ENCODE measurements at places on chromosomes 3 and 15. TPM values are rescaled to one million over a fixed set of nuclear protein-coding genes. Genes with fewer than 3 reads are reported as not detected.

The BUB1B gene
- 31.5 TPM for total RNA-seq

The GPR156 gene
- 5.3 TPM for total RNA-seq

The TUBGCP5 gene
- 14.4 TPM for total RNA-seq

- H3K4me1 ChIP-seq: no peaks in the 10 kb centered on the region
- no peak for DNase-seq
- H3K27ac ChIP-seq: no peak overlapping the region
- H3K36me3 ChIP-seq: no peaks in the 10 kb centered on the region
- H3K27me3 ChIP-seq: no peaks in the 10 kb centered on the region
- H3K4me3 ChIP-seq: no peak overlapping the region
Measured at GRCh38 chr3:96754128-96754527, 60.3 kb upstream of the EPHA6 start.

DNA sequence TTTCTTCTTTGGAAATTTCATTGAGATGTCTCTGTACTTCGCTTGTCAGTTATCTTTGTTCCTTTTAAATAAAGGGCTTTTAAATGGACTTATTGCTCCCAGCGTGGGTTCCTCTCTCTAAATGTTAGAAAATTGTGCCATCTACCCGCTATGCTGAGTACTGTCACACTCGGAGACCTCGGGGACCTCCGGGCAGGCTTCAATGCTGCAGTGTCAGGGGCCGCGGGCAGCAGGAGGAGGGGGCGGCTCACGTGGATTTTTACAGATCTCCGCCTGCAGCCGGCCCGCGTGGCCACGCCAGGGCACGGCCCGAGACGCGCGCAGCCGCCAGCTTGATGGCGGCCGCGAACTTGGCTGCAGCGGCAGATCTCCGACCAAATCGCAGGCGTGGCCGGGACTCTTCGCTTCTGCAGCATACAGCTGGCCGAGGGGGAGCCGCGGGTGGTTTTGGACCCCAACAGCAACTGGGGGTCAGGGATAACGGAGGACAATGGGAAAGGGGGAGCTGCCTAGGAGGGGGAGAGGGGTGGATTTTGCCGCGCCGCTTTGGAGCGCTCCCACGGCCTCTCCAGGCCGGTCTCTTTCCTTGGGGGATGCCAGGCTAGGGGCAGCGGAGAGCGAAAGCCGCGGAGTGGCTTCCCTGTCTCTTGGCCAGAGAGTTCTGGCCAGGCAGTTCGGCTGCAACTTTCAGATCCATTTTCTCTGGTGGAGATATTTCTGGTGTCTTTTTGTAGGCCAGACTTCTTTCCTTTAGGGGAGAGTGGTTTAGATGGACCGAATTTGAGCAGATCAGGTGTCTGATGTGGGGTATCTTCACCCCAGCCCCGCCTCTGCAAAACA, 15.3 kb downstream of the NR2F2 start:
- H3K36me3 ChIP-seq: no peaks in the 10 kb centered on the region
- H3K4me3 ChIP-seq: peak overlapping the region; percentile 84
- H3K27me3 ChIP-seq: no peaks in the 10 kb centered on the region
- no peaks in the 10 kb centered on the region for H3K4me1 ChIP-seq
- peak overlapping the region; percentile 94 for H3K27ac ChIP-seq

GRCh38 chr3:195613468-195614069, 29.8 kb upstream of the APOD start:
- no peak for DNase-seq
- H3K27ac ChIP-seq: no peak overlapping the region

- no peak for DNase-seq
- no peaks in the 10 kb centered on the region for H3K27me3 ChIP-seq
- H3K4me3 ChIP-seq: no peak overlapping the region
- H3K4me1 ChIP-seq: no peaks in the 10 kb centered on the region
Measured at GRCh38 chr15:67690936-67691335, 134.4 kb upstream of the SKOR1 start.

DNA sequence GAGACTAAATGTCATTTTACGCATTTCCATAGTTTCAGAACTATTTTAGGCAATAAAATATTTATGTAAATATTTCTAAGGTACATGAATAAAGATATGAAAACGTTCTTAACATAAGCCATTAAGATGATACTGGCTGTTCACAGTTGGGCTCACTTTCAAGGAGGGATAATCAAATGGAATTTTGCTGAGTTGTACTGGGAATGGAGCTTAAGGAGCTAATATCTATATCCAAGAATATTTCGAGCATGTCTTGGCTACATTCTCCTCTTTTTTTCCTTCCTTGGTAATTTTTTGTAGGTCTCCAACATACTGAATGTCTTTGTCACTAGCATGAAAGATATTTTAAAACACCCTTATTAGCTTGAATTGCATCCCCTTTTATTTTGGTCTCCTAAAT, 383.4 kb downstream of the RAP2B start:
- H3K36me3 ChIP-seq: no peaks in the 10 kb centered on the region
- no peak overlapping the region for H3K27ac ChIP-seq
- no peak for DNase-seq
- H3K4me1 ChIP-seq: no peaks in the 10 kb centered on the region
- H3K4me3 ChIP-seq: no peak overlapping the region

DNA sequence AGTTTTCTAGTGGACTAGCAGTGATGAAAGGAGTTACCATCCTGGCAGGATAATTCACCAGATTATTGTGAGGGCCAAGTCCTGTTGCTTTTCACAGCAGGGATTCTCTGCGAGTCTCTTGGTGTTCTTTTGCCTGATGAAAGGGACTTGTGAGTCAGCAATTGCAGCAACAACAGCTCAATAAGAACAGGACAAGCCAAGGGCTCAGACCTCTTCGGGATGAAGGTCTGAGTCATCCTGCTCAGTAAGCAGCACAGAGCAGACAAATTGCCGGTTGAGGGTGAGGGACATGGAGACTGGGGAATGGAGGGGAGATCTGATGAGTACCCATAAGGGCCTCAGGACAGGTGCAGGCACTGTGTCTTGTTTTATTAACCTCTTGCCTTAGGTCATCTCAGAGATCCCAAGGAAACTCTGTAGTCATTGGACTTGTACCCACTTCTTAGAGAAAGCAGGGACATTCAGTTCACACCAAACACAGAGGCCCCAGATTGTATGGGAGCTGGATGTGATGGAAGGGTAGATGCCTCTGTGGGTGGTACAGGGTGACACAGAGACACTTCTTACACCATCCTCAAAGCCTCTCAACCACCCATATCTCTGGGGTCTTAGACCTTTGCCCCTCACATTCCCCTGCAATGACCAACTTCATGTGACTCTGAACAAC, 173.8 kb upstream of the TLE3 start:
- H3K4me3 ChIP-seq: no peak overlapping the region
- peaks cover 14% of the 10 kb centered on the region for H3K4me1 ChIP-seq
- H3K36me3 ChIP-seq: no peaks in the 10 kb centered on the region
- no peak for DNase-seq
- H3K27me3 ChIP-seq: no peaks in the 10 kb centered on the region
- peak overlapping the region; percentile 69 for H3K27ac ChIP-seq

DNA sequence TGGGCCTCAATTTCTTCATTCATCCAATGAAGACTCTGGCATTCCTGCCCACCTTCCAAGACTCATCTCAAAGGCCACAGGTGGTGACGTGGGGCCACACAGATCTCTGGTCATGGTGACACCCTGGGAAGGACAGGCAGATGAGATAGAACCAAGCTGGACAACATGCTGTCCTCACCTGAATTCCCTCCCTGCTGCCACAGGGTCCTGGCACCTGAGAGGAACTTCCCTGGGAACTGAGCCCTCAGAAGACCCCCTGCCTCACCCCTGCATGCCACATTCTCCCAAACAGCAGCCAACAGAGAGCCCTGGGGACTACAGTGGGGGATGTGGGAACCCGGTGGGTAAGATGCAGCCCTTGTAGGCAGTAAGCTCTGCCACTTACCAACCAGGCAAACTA, 10.7 kb downstream of the KLF15 start:
- H3K27me3 ChIP-seq: no peaks in the 10 kb centered on the region
- H3K27ac ChIP-seq: no peak overlapping the region
- DNase-seq: no peak
- H3K4me3 ChIP-seq: no peak overlapping the region

DNA sequence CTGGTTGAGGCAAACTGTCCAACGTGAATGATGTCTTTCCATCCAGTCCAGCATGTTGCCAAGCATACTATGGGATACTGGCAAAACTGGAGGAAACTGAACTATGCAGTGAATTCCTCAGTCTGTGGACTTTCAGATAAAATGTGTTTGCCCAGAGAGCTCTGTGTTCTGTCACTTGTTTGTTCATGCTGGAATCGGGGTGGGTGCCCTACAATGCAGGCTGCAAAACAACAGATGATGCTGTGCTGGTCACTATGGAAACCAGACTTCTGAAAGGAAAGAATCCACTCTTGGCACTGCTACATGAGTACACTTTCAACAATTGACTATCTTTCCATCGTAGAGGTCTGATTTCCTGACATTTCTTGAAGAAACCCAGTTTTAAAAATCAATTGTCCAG, 272.5 kb upstream of the ARHGEF26 start:
- no peaks in the 10 kb centered on the region for H3K4me1 ChIP-seq
- H3K27me3 ChIP-seq: no peaks in the 10 kb centered on the region
- H3K36me3 ChIP-seq: no peaks in the 10 kb centered on the region
- no peak for DNase-seq
- no peak overlapping the region for H3K27ac ChIP-seq

DNA sequence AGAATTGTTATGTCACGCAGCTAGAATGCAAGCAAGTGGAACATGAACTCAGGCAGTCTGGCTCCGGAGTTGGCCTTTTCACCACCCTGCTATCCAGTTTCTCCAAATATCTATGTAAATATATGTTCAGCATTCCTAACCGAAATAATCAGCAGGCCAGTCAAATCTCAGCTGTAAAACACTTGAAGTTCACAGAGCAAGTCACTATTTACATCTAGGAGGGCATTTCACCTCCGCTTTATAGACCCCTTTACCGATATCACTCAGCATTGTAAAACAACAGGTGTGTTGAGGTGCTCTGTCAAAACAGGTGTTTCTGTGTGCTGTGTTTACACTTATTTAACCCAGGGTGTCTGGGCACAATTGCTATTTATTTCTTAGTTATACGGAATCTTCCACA, 12.2 kb upstream of the HES1 start:
- no peak overlapping the region for H3K4me3 ChIP-seq
- no peaks in the 10 kb centered on the region for H3K36me3 ChIP-seq
- no peak for DNase-seq

DNA sequence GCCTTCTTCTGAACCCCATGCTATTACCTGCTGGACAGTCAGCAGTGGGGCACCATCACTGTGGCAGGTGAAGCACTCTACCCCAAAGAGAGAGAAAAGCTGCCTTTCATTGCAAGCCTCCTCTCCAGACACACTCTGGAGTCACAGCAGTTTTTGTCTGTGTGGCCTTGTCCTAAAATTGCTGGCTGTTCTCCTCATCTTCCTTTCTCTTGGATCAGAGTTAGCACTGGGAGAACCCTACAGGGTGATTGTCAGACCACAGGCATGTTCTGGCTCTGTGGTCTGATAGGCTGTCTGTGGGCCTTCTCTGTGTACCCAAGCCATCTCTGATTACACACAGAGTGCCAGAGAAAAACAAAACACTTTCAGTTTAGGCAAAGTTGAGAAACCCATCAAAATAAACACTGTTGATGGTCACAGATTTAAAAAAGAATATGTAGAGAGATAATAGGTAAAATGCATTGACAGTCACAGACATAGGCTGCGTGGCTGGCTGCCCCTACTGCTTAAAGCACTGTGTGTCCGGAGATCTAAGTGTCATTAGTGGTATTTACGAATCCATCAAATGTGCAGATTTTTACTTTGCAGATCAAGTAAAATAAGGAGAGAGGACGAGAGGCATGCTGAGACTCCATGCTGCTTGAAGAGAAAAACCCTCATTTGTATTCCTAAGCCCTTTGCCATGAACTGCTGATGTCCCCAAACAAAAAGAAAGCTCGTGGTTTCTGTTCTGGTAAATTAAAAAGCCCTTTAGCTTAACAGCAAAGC, 689.9 kb downstream of the TUSC7 start:
- no peak for DNase-seq
- no peaks in the 10 kb centered on the region for H3K36me3 ChIP-seq
- no peak overlapping the region for H3K27ac ChIP-seq

GRCh38 chr15:69823223-69823907, 274.4 kb downstream of the TLE3 start:
- DNase-seq: no peak
- H3K4me3 ChIP-seq: no peak overlapping the region
- H3K4me1 ChIP-seq: no peaks in the 10 kb centered on the region
- no peaks in the 10 kb centered on the region for H3K36me3 ChIP-seq

DNA sequence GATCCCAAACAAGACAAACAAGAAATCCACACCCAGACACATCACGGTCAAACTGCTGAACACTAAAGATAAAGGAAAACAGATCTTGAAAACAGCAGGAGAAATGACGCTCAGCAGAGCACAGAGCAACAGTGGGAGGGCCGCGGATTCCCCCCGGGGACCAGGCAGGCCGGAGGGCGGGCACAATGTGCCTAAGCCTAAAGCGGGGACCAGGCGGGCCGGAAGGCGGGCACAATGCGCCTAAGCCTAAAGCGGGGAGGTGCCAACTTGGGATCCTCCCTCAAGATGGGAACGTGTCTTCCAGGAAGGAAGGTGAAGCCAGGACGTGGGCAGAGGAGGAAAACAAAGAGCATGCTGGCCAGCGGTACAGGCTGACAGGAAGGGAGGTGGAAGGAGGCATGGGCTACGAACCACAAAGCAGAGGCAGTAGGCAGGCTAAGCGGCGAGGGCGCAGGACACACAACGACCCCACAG, 31.1 kb downstream of the CYFIP1 start:
- peak overlapping the region; percentile 80 for H3K27ac ChIP-seq
- no peaks in the 10 kb centered on the region for H3K36me3 ChIP-seq
- peaks cover 31% of the 10 kb centered on the region for H3K4me1 ChIP-seq
- H3K4me3 ChIP-seq: peak overlapping the region; percentile 22
- DNase-seq: peak; percentile 69

DNA sequence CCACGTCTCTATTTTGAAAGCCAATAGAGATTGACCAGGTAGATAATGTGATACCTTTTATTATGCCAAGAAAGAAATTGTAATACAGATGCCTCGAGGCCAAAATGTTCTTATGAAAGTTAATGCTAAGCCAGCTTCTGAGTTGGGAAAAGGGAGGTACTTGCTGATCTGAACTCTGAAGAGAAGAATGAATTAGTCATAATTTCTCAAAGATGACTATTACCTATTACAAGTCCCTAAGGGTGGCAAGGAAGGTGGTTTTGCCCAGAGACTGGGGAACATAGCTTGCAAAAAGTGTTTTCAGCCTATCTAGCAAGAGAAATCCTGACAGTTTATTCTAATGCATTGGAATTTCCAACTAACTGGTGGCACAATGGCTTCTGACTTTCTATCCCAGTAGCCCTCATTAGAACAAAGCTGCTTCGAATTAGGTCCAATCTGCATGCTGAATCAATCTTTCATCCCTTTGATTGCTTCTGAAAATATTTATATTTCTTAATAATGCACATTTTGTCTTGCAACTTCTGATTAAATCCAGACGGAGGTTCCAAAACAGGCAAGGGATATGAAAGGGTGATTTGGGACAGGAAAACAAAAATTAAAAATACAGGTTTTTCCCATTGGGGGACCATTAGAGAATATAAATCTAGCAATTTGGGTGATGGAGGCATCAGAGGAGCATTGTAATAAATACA, 17.7 kb upstream of the NR2F2 start:
- no peaks in the 10 kb centered on the region for H3K27me3 ChIP-seq
- no peak for DNase-seq
- peaks cover 6% of the 10 kb centered on the region for H3K4me1 ChIP-seq
